Activated CD4-positive, alpha-beta T cell treated with anti-CD3 and anti-CD28 coated beads, Interleukin-2, Interleukin-4, amounts not matched to agents 100 ng/mL and 50 ng/mL, durations not matched to agents 16 hours and 8 hours (primary cell): ENCODE measurements at places on chromosomes 11 and 22.

DNA sequence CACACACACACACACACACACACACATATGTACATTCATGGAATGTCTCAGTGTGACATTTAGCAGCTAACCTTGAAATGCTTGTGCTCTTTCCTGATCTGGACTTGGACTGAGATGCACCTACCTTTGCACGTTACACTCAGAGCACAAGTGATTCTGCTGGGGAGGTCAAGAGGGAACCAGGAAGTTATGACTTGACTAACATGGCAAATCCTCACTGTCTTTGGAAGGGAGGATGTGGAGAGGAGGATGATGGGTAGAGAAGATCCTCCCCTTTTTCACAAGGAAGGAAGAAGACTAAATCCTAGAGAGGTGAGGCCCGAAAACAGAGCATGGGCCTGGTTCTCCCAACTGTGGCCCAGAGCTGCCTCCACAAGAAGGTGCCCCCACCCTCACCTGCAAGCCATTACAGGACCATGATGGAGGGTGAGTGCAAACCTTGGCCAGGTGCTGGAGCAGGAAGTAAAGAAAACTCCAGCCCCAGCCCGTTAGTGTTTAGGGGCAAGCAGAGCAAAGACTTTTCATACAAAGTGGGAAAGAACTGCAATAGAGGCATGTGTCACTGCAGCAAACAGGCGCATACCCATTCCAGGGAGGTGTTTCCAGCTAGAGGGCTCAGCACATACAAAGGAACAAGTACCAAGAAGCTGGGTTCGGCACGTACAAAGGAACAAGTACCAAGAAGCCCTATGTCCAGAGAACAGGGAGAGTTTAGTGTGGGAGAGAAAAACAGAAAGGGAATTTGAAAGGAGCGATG is 26.4 kb downstream of the SCN4B start:
- DNase-seq, result no peak

DNA sequence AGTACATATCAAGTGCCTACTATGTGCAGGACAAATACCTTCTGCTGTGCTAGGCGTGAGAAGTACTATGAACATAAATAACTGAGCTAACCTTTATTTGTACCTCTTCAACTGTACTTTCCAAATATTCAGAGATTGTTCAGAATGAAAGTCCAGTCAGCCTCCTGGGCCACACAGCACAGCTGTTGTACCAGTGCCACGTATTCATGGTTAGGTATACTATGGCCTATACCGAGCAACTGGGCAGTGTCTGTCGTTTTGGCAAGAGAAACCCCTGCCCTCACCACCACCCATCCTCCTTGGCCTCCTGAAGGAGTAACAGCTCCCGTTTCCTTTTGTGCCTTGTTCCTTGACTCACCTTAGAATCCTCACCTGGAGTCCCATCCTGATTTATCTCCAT is 53.0 kb downstream of the RASSF10 start:
- DNase-seq, result no peak

DNA sequence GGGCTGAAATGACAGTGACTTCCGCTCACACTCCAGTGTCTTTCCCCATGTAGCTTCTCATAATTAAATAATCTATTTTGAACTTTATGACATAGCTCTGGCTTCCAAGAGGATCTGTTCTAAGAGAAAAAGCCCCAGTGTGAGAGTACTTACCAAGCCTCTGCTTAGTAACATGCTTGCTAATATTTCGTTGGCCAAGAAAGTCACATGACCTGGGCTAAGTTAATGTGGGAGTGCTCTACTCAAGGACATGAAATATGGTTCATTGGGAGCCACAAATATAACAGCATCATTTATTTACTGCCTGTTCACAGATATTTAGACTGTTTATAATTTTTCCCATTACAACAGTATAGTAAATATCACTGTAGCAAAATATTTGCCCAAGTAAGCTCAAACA is 42.5 kb downstream of the CCDC73 start:
- DNase-seq, result no peak

GRCh38 chr11:73154178-73154577 is 12.1 kb upstream of the FCHSD2 start:
- peak; percentile 47 for DNase-seq

GRCh38 chr11:84719935-84720577 is 907.1 kb downstream of the DLG2 start:
- no peak for DNase-seq

DNA sequence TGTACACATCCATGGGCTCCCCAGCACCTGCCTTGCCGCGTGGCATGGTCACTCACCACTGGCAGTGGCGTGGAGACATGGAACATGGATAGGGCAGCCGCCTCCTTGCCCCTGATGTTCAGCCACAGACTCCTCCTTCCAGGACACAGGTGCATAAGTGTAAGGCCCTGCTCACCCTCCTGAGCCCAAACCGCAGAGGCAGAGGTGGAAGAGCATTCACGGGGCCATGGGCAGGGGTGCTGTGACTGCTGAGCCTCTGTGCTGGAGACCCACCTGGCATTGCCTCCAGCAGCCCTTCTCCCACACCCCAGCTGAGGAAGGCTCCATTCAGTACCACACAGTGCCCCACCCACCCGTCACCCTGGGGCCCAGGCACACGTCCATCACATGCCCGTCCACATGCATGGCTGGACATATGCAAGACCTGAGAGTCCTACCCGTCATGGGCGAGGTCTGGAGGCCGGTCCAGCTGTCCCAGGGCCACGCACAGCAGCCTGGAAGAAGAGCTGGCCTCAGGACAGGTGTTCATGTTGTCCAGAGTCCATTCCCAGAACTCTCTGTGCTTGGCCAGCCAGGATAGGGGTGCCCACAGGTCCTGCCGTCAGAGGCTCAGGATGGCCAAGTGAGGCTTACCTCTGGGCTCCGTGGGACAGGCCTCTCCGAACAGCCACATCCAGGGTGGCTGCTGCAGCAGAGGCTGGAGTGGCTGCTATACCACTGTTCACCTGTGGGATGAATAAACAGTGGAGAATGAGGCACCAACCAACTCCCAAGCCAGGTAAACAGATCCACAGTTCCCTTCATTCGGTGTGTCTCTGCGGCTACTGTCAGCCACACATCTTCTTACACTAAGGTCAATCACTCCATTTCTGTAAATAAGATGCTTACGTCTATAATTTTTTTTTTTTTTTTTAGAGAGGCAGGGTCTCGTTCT is 1.7 kb upstream of the TUBGCP6 start:
- DNase-seq, result no peak

- no peak for DNase-seq
Observed at GRCh38 chr11:55324500-55324899, 18.5 kb upstream of the OR4A16 start.

DNA sequence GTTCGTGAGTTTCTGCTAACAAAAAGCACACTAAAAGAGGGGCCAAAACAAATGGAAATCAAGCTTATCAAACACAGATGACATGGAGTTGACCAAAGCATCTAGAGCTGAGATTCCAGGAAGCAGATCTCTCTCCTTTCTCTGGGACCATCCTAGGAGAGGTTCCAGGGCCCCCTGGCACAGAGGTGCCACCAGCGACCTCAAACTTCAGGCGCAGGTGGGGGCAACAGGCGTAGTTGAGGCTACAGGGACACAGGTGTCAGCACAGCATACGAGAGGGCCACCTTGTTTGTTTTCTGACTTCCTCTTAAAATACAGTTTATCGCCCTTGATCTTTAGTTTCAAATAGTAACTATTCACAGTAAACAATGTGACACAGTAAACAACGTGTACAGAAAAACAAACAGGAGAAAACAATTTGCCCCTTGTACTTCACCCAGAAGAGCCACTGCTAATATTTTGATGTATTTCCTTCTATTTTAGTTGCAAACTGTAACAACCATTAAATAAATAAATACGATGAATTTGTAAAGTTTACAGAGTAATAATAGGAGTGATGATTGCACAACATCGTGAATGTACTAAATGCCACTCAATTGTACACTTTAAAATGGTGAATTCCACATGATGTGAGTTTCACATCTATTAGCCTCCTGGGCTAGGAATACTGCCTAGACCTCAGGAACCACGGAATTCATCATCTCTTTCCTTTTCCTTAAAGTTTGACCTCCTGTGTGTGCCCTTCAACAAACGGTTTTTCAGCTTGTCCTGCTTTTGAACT is 52.2 kb downstream of the IGLL5 start:
- DNase-seq, result no peak

GRCh38 chr11:132848336-132848735 is 684.0 kb downstream of the OPCML start:
- no peak for DNase-seq

GRCh38 chr11:12845163-12845562 is 164.0 kb upstream of the RASSF10 start:
- no peak for DNase-seq

- DNase-seq, result no peak
Observed at GRCh38 chr11:119391275-119391674, 9.8 kb upstream of the USP2 start.

GRCh38 chr11:62876712-62877111 is 4.0 kb upstream of the SLC3A2 start:
- no peak for DNase-seq

- no peak for DNase-seq
Observed at GRCh38 chr11:28702871-28703270, 594.7 kb downstream of the METTL15 start.

DNA sequence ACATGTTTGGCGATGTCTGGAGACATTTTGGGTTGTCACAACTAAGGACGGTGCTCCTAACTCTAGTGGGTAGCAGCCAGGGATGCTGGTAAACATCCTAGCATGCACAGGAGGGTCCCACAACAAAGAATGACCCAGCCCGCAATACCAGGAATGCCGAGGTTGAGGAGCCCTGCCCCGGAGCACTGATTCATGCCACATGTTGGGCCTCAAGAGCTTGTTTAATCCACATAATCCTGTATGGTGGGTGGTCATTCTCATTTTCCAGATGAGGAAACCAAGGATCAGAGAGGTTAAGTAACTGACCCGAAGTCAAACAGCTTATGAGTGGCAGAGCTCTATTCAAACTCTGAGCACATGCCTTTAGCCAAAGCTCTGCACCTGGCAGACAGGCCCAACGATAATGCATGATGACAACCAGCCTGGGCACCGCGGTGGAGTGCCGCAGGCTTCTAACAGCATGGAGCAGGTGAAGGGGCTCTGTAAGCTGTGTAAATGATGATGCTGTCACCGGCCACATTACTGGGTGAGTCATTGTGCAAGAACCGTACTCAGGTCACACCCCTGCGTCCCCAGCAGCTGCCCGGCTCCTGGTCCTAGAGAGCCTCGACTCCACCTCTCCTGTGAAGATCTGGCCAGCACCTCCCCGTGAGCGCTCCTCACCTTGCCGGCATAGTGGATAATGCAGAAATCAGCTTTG is 58.6 kb downstream of the APOL1 start:
- no peak for DNase-seq

DNA sequence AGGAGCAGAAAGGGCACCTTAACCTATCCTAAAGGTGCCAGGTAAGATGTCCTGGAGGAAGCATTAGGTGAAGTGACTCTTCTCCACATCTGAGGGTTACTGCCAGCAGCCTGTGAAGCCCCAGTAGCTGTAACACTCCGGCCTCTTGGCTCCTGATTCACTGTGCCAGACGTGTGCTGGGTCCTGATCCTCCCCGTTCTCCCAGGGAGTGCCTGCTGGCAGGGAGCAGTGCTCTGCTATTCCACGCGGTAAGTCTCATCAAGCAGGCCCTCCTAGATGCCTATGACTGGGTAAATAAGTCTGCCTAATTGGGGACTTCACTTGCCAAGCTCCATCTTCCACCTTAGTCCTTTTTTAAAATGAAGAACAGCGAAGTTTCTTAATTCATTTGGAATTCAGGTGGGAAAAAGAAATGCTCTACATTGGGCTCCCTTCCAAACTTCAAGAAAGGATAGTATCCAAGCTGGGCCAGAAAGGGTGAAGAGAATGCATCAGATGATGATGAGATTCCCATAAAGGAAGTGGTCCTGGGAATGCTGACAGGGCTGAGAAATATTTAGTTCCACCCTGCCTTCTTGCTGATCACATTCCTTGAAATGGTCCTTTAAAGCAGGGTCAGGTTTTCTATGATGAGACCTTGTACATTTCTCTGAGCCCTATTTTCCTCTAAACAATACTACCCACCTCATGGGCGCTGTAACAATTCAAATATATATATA is 188.0 kb downstream of the MAML2 start:
- DNase-seq, result no peak

GRCh38 chr11:11349106-11349825 is 3.8 kb downstream of the CSNK2A3 start:
- no peak for DNase-seq

DNA sequence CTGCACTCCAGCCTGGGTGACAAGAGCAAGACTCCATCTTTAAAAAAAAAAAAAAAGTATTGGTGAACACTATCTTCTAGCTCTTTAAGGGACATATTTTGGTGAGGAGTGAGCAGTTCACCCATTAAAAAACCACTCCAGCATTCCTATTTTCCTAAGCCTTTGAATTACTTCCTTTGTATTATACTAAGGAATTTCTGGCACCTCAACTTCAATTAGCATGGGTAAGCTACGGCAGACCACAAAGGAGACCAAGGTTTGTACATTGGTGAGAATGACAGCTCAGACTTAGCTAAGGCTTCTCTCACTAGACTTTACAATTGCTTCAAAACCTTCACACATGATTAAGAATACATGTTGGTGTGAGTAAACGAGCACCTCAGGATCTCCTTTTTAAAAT is 57.0 kb upstream of the BIRC3 start:
- no peak for DNase-seq

DNA sequence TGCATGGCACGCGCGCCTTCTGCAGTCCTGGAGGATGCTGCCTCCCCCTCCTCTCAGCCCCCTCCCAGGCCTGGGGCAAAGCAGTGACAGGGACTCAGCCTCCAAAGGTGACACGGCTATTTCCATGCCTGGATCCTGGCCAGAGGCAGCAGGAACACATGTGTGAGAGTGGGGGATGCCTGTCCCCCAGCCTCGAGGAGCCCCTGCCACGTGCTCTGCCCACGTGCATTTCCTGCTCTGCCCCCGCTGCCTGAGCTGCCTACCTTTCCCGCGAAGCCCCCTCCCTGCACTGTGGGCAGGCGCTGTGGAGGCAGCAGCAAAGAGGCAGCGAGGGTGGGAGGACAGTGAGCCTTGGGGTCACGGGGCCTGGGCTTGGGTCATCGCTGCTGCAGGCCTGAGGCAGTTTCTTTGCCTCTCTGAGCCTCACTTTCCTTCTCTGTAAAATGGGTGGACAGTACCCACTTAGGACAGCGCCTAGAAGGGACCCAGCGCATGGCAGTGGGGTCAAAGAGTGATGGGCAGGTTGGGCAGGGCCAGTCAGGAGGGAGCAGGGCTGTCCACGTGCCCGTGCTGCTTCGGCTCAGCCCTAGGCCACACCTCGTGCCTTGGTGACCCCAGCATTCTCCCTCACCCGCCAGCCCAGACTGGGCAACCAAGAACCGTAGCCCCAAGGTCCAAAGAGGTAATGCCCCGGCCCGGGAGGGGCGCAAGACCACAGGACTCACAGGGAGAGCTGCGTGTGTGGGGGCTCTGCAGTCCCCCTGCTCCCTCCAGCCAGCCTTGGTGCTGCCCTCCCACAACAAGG is 48.6 kb downstream of the FLRT1 start:
- no peak for DNase-seq

GRCh38 chr11:120134106-120134930 is 3.6 kb downstream of the TRIM29 start:
- DNase-seq, result no peak

DNA sequence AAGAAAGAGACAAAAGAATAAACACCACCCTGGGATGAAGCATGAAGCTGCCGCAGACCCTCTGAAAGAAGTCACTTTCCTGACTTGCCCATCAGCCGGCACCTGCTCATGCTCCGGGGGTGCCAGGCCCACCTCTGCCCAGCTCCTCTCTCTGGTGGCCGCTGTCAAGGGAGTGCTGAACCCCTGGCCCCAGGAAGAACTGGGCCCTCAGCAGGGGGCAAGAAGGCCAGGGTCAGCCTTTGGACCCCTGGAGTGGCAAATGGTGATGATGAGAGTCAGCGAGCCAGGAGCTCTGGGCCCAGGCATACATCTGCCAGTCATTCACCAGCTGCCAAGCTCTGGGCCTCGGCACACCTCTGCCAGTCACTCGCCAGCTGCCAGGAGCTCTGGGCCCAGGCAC is 17.4 kb downstream of the TTLL8 start:
- no peak for DNase-seq
